Effector CD4-positive, alpha-beta T cell (primary cell): ENCODE measurements at places on chromosomes 16 and 17.

DNA sequence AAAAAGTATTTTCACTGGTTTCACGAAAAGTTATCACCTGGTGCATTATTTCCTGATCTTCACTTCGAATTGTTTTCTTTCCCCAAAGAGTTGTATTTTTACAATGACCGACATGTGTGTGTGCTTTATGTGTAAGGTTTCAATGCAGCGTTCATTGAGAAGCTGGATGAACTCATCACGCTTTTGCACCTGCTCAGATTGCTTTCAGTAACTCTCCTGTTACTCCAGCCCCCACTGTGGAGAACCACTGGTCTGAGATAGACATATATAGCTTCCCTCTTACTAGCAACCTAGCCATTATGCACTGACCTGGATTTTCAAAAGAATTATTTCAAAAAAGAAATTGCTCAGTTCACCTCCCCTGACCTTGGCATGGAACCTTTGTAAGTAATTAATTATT is 178.3 kb upstream of the CHMP6 start:
- DNase-seq, result no peak

DNA sequence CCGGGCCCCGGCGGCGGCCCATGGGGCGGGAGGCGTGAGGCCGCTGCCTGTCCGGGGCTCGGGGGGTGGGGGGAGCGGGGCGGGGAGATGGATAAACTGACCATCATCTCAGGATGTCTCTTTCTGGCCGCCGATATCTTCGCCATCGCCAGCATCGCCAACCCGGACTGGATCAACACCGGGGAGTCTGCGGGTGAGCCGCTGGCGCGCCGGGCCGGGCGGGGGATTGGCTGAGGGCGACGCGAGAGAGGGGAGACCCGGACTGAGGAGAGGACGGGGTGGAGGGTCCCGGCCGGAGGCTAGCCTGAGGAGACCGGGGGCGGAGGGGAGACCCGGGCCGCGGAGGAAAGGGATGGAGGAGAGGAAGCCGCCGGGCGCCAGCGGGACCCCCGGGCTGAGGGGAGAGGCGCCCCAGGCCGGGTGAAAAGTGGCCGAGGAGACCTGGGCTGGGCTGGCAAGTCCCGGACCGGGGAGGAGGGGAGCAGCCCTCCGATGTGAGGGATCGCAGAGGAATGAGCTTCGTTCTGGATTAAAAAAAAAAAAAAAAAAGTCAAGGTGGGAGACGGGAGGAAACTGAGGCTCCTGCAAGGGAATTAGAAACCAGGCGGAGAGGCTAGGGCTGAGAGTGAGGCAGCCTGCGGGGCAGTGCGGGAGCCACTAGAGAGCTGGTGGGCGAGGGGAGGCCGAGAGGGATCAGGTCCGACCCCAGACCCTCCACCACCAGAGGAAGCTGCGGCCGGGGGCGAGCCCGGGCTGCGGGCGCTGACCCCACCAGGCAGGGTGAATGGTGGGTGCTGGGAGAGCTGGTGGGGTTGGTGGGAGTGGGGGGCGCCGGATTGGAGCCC is 526 bp downstream of the MOSMO start:
- no peak for DNase-seq

DNA sequence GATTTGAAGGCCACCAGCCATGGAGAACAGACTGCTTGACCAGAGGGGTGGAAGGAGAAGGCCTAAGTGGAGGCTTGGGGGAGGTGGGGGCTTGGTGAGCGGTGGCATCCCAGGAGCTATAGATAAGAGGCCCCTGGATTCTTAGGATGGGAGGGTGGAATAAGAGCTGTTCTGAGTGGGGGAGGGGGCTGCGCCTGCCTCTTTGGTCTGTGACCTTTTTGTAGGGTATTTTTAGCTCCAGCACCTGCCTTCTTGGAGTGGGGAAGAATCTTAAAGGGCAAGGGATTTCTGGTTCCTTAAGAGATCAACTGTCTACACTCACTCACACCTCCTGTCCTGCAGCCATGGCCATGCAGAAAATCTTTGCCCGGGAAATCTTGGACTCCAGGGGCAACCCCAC is 567 bp downstream of the ENO3 start:
- DNase-seq, result no peak

DNA sequence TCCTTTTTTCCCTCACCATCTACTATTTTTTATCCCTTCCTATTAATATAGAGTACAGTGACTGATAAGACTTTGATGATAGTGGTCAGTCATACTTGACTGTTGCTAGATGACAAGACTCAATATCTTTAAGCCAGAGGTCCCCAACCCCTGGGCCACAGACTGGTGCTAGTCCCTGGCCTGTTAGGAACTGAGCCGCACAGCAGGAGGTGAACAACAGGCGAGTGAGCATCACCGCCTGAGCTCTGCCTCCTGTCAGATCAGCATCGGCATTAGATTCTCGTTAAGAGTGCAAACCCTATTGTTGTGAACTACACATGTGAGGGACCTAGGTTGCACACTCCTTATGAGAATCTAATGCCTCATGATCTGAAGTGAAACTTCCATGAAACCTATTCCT is 341.3 kb downstream of the BCAS3 start:
- DNase-seq, result no peak

DNA sequence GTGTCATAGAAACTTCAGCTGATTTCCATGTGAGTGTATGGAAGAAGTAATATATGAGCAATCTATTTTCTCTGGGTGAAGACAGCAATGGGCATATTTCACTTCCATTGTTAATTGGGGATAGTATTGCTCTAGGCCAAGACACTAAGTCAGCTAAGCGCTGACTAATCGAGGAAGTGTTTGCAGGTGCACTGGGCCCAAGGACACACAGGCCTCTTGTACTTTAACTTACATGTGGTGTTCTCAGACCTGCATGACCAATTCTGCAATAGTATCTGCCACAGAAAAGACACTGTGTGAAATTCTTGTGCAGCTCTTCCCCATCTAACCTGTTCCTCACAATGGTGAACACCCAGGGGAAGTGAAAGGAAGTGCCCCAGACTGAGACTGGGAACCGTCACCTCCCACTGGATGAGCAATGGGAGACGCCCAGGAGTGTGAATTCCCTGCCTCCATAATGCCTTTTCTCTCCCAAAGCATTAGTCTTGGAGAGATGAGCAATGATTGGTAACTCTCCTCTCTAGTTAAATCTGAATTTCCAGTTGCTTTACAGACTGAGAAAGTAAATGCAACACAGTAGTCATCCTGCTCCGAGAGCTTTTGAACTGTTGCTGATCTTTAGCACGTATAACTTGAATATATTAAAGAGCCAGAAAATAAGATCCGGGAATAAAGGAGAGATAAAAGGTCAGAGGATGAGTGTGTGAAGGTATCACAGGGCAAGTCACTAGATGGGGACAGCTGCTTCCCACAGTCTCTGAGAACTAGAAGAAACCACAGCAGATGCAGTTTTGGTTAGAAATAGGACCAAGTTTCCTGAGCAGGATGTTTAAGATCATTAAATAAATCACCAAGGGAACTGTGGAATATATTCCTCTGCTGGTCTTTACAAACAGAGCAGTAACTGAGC is 82.6 kb downstream of the CDK5R1 start:
- no peak for DNase-seq

- DNase-seq, result no peak
Observed at GRCh38 chr17:77470800-77471733, 330.3 kb downstream of the SEC14L1 start.

- DNase-seq, result peak; percentile 56
Observed at GRCh38 chr17:79393358-79394052, 217.3 kb downstream of the RBFOX3 start.

DNA sequence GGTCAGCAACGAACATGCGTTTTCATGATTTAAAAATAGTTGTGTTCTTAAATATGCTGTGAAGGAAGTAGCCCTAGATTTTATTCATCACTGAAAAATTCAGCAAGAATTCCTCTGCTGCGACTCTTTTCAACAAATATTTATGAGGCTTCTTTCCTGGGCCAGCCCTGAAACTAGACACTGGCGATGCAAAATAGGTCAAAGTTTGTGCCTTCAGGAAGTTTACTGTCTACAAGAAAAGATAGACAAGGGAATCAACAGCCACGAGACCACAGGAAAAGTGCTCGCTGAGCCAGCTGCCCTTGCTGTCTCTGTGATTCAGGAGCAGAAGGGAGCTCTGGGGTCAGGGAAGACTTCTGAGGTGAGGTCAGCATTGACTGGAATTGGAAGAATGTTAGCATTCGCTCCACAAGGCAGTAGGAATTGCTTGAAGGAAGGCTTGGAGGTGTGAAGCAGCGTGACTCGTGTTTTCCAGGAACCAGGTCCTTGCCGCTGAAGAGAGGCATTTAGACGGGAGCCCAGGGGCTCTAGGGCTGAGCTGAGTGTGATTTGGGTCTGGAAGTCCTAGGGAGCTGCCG is 1.9 kb upstream of the RPL26 start:
- no peak for DNase-seq

DNA sequence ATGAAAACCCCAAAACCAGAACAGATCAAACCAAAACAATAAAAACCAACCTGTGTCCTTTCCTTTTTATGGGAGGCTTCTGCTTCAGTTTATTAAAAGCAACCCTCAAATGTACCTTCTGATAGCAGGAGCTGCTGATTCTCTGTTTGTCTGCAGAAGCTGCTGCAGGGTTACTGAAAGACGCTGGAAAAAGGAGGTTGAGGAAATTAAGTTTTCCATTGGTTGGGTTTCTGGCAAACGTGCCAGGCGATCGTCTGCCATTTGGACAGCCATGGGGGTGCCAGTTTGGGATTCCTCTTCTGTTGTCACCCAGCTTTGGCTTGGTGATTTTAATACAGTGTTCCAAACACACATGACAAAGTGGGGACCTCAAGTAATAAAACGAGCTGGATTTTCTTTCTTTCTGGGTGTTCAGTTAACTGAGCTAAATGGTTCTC is 185.4 kb upstream of the ZFHX3 start:
- no peak for DNase-seq

- no peak for DNase-seq
Observed at GRCh38 chr17:45430738-45431530, 1.7 kb downstream of the ARHGAP27 start.

- DNase-seq, result no peak
Observed at GRCh38 chr17:40550608-40551007, 14.7 kb downstream of the CCR7 start.

GRCh38 chr17:46769531-46770438 is 48.7 kb downstream of the WNT3 start:
- DNase-seq, result no peak

DNA sequence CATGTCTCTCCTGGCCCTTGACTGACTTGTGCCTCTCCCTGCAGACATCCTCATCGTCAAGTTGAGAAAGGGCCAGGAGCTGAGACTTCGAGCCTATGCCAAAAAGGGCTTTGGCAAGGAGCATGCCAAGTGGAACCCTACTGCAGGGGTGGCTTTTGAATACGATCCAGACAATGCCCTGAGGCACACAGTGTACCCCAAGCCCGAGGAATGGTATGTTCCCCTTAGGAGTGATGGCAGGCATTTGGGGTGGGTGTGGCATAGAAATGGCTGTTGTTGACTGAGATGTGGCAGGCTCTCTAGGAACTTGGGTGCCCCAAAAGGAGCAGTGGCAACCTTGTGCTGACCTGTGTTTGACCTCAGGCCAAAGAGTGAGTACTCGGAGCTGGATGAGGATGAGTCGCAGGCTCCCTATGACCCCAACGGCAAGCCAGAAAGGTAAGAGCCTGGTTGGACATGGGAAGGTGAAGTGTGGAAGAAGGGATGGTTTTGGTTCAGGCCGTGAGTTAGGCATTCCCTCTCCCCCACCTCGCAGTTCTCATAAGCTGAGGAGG is 7.5 kb downstream of the POLR2C start:
- DNase-seq, result no peak

- DNase-seq, result no peak
Observed at GRCh38 chr16:1902547-1903219, 15.5 kb downstream of the HS3ST6 start.

DNA sequence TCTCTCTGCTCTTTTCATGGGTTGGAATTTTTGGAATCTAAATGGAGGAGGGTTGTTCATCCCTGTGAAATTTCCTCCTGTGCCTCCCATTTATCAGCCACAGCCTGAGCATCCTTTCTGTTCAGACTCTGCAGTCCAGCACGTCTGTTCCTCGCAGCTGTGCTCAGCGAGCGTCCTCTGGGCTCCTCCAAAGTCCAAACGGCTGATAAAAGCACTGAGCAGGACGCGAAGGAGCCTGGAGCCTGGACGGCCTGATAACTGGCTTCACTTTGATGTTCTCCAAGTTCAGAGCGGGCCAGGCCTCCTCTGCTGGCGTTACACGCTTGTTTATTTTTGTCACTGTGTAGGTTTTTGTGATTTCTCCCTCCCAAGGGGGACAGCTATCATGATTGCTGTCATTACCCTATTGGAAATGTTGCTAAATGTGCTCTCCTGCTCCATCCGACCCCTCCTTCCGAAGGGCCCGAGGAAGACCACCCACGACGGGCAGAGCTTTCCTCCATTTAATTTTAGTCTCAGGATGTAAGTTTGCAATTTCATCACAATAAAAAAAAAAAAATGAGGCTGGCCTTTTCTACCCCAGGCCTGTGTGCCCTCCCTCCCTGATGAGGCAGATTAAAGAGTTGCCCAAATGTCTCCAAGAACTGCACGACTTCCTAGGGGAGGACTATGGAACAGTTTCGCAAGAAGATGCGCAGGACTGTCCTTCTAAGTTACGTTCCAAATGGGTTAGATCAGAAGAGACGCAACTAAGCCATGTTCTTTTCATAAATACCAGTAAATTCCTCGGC is 290.5 kb upstream of the FOXF1 start:
- no peak for DNase-seq

GRCh38 chr16:2490190-2491105 is 15.5 kb downstream of the TBC1D24 start:
- DNase-seq, result no peak

DNA sequence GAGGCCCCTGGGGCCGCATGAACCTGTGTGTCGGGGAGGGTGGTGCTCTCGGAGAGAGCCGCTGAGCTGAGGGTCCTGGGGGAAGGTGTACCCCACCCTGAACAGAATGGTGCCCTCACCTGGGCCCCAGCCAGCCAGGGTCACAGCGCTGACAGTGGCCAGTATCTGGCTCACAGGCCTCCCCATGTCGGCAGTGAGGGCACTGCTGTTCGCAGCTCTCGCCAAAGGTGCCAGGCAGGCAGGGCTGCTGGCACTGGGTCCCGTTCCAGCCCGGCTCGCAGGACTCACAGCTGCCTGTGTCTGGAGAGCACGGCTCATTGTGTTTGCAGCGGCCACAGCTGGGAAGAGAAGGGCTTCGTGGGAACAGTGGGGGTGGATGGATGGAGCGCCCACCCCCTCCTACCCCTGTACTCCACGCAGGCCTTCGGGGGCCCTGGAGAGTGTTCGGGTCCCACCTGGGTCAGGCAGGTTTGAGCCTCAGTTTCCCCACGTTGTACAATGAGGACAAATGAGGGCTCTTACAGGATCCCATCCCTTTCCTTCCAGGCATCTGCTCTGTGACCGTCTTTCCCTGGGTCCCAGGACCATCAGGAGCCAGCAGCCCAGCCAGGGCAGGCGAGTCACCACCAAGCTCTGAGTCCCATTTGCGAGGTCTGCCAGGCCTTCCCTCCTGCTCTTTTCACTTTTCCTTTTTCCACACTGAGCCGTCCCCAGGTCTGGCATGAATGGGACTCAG is 5.0 kb downstream of the SCARF1 start:
- DNase-seq, result no peak

DNA sequence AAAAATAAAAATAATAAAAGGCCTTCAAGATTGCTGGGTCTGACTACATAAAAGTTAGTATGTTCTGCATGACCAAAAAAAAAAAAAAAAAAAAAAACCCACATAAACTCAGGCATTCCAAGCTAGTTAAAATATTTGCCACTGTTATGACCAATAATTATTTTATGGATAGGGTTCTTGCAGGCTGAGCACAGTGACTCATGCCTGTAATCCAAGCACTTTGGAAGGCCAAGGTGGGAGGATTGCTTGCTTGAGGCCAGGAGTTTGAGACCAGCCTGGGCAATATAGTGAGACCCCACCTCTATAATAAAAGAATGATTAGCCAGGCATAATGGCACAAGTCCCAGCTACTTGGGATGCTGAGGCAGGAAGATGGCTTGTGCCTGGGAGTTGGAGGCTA is 8.1 kb downstream of the SCNN1B start:
- DNase-seq, result no peak
